Activated CD4-positive, alpha-beta memory T cell treated with anti-CD3 and anti-CD28 coated beads, Interleukin-2, amount 10 ng/mL, durations not matched to agents 7 days and 5 days (primary cell): ENCODE measurements at places on chromosomes 13 and 19. TPM values are rescaled to one million over a fixed set of nuclear protein-coding genes. Genes with fewer than 3 reads are reported as not detected.

GRCh38 chr19:51096473-51097165, 11.6 kb downstream of the CTU1 start:
- DNase-seq, result no peak
- H3K36me3 ChIP-seq, result peaks cover 18% of the 10 kb centered on the region
- peak overlapping the region; percentile 56 for H3K27ac ChIP-seq

GRCh38 chr13:93169980-93170379, 56.6 kb upstream of the GPC6 start:
- no peaks in the 10 kb centered on the region for H3K36me3 ChIP-seq
- no peak for DNase-seq
- H3K4me3 ChIP-seq, result no peak overlapping the region
- no peaks in the 10 kb centered on the region for H3K4me1 ChIP-seq
- no peak overlapping the region for H3K27ac ChIP-seq
- H3K27me3 ChIP-seq, result no peaks in the 10 kb centered on the region

- no peak overlapping the region for H3K4me3 ChIP-seq
- H3K27me3 ChIP-seq, result peaks cover 31% of the 10 kb centered on the region
- DNase-seq, result no peak
- peaks cover 8% of the 10 kb centered on the region for H3K4me1 ChIP-seq
Observed at GRCh38 chr19:42552086-42553065, 24.1 kb upstream of the CEACAM1 start.

DNA sequence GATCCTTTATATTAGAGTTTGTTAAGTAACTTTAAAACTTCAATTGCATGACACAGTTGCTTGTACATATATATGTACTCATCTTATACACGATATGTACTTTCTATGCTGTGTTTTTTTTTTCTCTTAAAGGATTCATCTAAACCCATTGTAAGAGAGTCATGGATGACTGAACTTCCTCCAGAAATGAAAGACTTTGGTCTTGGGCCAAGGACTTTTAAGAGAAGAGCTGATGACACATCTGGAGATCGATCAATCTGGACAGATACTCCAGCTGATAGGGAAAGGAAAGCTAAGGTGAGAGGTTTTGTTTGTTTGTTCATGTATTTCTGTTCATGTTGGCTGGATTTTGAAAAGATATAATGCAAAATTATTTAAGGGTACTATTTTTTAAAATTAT, 26.0 kb downstream of the GPALPP1 start:
- peaks cover 32% of the 10 kb centered on the region for H3K36me3 ChIP-seq
- H3K4me3 ChIP-seq, result no peak overlapping the region
- no peak for DNase-seq
- no peaks in the 10 kb centered on the region for H3K4me1 ChIP-seq

- peaks cover 36% of the 10 kb centered on the region for H3K4me1 ChIP-seq
- H3K36me3 ChIP-seq, result peaks cover 2% of the 10 kb centered on the region
- DNase-seq, result no peak
- H3K27me3 ChIP-seq, result peaks cover 8% of the 10 kb centered on the region
- H3K27ac ChIP-seq, result no peak overlapping the region
- H3K4me3 ChIP-seq, result no peak overlapping the region
Observed at GRCh38 chr13:100502446-100502845, 86.1 kb downstream of the GGACT start.

DNA sequence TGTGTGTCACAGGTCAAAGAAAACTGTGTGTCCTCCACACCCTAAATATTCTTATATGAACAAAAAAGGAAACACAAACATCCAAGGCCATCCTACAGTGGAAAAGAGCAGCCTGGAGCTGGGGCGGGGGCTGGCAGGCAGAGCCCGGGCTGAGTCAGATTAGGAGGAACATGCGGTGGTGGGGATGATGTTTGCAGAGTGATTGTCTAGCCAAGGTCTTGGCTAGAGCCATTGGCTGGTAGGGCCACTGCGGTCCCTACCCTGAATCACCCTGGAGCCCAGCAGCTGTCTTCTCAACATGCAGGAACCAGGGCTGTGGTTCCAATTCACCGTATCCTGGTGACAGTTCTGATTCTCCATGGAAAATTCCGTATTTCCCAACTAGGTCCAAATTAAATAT, 439.5 kb downstream of the FGF9 start:
- no peak overlapping the region for H3K27ac ChIP-seq
- peaks cover 65% of the 10 kb centered on the region for H3K4me1 ChIP-seq
- no peaks in the 10 kb centered on the region for H3K27me3 ChIP-seq
- peaks cover 10% of the 10 kb centered on the region for H3K36me3 ChIP-seq
- no peak overlapping the region for H3K4me3 ChIP-seq
- DNase-seq, result no peak

- no peak for DNase-seq
- H3K4me3 ChIP-seq, result no peak overlapping the region
- H3K36me3 ChIP-seq, result no peaks in the 10 kb centered on the region
- H3K27me3 ChIP-seq, result no peaks in the 10 kb centered on the region
- no peak overlapping the region for H3K27ac ChIP-seq
- peaks cover 7% of the 10 kb centered on the region for H3K4me1 ChIP-seq
Observed at GRCh38 chr19:3832001-3832400, 36.8 kb downstream of the ZFR2 start.

DNA sequence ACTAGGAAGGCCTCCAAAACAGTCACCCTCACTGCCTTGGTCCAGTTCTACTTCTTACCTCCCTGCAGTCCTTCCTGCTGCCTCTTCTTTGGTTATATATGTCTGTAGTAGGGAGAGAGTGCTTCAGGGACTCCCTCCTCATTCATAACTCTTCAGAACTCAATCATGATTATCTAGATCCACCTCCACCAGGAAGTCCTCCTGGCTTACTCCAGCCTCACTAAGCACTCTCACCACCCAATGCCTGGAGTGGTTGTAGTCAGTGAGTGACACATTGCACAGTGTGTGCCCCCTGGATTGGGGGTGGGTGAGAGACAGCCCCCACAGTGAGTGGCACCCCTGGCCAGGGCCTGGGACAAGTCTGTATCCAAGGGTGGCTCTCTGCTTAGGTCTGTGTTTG, 10.0 kb upstream of the FOSB start:
- H3K4me1 ChIP-seq, result peaks cover 16% of the 10 kb centered on the region
- H3K36me3 ChIP-seq, result no peaks in the 10 kb centered on the region
- H3K27me3 ChIP-seq, result peaks cover 5% of the 10 kb centered on the region

DNA sequence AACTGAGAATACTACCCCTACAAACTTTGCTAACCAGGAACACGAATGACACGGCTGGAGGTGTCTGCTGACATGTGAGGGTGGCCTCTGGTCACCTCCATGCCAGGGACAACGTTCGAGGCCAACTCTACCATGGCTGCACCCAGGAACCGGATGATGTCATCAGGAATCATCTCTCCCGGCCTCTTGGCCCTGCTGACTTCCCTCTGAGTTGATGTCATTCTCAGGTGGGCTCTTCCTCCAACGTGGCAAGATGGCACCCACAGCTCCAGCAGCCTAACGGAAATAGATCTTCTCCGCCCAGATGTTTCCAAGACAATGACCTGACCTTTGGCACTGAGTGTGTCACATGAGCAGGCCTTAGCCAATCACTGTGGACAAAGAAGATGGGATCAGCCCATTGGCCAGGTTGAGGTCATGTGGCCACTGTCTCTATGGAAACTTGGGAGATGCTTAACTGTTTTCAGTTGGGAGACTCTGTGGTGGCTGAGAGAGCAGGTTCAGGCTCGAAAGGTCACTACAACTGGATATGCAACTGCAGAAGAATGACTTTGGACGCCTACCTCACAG, 15.0 kb downstream of the MBD3L2B start:
- DNase-seq, result no peak
- H3K36me3 ChIP-seq, result no peaks in the 10 kb centered on the region
- H3K27ac ChIP-seq, result no peak overlapping the region
- peaks cover 25% of the 10 kb centered on the region for H3K4me1 ChIP-seq
- no peak overlapping the region for H3K4me3 ChIP-seq

DNA sequence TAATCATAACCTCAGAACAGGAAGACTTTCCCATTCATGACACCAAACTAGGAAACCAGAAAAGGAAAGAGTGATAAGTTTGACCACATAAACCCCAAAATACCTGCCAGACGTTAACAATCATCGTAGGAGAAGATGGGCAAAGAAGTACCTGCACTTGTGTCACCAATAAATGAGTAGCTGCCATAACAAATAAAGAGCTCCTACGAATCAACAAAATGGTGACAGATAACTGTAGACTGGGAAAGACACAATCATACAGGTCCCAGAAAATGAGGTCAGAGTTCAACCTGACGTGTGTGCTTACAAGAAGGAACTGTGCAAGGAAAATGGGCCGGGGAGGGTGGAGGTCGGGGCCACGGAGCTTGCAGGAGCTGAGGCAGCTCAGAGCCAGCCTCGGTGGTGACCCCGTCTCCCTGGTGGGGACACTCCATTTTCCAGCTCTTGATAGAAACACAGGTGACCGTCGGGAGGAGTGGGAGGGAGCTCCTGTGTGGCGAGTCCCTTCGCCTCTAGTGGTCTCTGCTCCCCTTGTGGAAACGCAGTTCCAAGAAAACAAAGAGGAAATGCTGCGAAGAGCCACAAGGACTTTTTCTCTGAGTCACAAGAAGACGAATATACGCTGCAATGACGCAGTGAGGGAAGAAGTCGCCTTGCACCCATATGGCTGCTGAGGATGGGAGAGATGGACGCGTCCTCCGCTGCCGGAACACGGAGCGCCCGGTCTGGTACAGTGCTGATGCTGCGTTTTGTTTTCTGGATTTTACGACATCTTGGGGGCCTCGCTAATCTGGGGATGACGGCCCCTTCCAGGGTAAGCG, 9.5 kb downstream of the PIP5K1C start:
- no peak overlapping the region for H3K4me3 ChIP-seq
- no peak for DNase-seq
- peaks cover 4% of the 10 kb centered on the region for H3K27me3 ChIP-seq
- H3K36me3 ChIP-seq, result peaks cover 2% of the 10 kb centered on the region

GRCh38 chr19:8265872-8266271, 42.3 kb downstream of the CD320 start:
- no peak overlapping the region for H3K27ac ChIP-seq
- H3K36me3 ChIP-seq, result no peaks in the 10 kb centered on the region
- H3K27me3 ChIP-seq, result no peaks in the 10 kb centered on the region
- no peak overlapping the region for H3K4me3 ChIP-seq
- DNase-seq, result no peak
- H3K4me1 ChIP-seq, result peaks cover 19% of the 10 kb centered on the region

GRCh38 chr19:4350726-4351125, 7.4 kb downstream of the MPND start:
- H3K27ac ChIP-seq, result no peak overlapping the region
- H3K27me3 ChIP-seq, result no peaks in the 10 kb centered on the region
- peaks cover 10% of the 10 kb centered on the region for H3K36me3 ChIP-seq
- DNase-seq, result no peak
- no peaks in the 10 kb centered on the region for H3K4me1 ChIP-seq
- H3K4me3 ChIP-seq, result no peak overlapping the region

The CARM1 gene
- 39.3 TPM for total RNA-seq

The GSX1 gene
- not detected for total RNA-seq

The EMP3 gene
- total RNA-seq, result 418 TPM

The CD37 gene
- 299 TPM for total RNA-seq

The CYP2A6 gene
- total RNA-seq, result not detected

The LILRB5 gene
- not detected for total RNA-seq
